PC-9 (cell line): ENCODE measurements at places on chromosomes 2 and 18. TPM values are rescaled to one million over a fixed set of nuclear protein-coding genes. Genes with fewer than 3 reads are reported as not detected.

- DNase-seq = no peak
These were observed 325.1 kb downstream of the RNF144A start for GRCh38 chr2:7242189-7242867.

- peak; percentile 21 for DNase-seq
These were observed 162.7 kb downstream of the ARL4C start for GRCh38 chr2:234334151-234334550.

DNA sequence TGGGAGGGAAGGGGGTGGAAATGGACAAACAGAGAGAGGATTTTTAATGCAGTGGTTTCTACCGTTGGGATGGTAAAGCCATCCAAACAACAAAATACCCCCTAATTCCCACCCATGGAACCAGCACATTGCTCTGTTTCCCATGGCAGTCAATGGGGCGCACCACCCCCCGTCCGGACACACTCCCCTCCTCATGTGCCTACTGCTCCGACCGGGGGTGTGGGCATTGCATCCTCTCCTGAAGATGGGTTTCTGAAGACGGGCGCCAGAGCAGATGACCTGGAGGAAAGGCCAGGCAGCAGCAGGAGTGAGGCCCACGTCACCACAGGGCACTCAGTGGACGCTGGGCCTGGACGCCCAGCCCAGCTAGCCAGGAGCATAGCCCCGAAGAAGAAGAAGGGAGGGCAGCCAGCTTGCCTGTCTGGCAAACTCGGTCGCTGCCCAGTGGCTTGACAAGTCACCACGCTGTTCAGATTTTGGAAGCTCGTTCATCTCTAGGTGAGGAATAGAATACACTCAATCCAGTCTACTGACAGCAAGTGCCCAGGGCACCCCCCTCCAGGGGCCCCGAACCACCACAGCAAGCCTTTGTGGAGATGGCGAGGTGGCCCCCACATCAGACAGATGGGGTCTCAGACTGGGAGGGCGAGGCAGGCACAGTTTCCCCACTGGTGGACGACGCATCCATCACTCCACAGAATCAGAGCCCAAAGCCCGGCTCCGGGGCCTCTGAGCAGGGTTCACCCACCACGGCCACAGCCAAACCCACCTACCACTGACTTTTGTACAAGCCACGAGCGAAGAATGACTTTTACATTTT is 296.2 kb upstream of the SALL3 start:
- no peak for DNase-seq

- no peak for DNase-seq
These were observed 34.0 kb downstream of the TTLL4 start for GRCh38 chr2:218744615-218745014.

GRCh38 chr2:204110338-204110741 is 173.8 kb downstream of the ICOS start:
- no peak for DNase-seq

- DNase-seq = no peak
These were observed 5.8 kb upstream of the GBX2 start for GRCh38 chr2:236173729-236174607.

DNA sequence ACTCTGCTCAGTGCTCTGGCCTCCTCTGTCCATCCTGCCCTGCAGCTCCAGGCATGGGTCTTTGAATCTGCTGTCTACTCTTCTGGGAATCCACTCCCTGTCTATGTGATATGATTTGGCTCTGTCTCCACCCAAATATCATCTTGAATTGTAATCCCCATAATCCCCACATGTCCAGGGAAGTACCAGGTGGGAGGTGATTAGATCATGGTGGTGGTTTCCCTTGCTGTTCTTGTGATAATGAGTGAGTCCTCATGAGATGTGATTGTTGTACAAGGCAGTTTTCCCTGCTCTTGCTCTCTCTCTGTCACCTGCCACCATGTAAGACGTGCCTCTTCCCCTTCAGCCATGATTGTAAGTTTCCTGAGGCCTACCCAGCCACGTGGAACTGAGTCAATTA is 881.8 kb upstream of the ID2 start:
- no peak for DNase-seq

- no peak for DNase-seq
These were observed 971.8 kb upstream of the ACVR2A start for GRCh38 chr2:146873056-146873455.

DNA sequence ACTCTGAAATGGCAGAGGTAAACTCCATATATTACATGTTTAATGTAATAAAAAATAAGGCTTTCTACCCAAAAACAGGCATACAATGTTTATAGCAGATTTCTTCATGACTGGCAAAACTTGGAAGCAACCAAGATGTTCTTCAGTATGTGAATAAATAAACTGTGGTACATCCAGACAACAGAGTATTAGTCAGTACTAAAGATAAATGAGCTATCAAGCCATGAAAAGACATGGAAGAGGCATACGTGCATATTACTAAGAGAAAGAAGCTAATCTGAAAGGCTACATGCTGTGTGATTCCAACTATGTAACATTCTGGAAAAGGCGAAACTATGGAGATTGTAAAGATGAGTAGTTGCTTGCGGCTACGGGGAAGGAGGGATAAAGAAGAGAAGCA is 97.4 kb downstream of the OSR1 start:
- no peak for DNase-seq

DNA sequence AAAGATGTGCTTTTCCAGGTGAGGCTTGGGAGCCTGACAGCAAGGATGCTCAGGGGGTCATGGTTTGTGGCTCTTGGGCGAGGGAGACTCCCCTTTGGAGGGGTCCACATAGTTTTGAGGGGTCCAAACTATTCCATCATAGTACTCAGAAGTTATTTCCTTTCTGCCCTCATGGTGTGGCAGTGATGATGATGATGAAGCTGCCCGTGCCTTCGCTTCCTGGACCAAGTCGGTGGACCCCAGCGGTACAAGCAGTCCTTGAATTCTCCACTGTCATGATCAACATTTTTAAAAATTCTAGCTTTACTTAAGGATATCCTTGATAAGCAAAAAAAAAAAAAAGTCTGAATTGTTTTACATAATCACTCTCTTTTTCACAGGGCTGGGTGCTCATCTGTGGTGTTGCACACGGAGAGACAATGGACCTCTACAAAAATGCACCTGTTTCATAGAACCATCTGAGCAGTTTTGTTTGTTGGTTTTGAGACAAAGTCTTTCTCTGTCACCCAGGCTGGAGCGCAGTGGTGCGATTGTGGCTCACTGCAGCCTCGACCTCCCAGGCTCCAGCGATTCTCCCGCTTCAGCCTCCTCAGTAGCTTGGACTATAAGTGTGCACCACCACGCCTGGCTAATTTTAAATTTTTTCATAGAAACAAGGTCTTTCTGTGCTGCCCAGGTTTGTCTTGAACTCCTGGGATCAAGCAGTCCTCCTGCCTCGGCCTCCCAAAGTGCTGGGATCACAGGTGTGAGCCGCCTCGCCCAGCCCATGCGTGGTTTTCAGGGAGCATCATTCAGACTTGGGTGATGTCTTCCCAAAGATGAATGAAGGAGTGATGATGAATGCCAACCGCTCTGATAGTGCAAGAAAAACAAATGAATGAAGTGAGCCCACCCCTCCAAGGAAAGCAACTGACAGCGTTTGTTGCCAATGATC is 271.4 kb upstream of the HDAC4 start:
- DNase-seq = no peak

DNA sequence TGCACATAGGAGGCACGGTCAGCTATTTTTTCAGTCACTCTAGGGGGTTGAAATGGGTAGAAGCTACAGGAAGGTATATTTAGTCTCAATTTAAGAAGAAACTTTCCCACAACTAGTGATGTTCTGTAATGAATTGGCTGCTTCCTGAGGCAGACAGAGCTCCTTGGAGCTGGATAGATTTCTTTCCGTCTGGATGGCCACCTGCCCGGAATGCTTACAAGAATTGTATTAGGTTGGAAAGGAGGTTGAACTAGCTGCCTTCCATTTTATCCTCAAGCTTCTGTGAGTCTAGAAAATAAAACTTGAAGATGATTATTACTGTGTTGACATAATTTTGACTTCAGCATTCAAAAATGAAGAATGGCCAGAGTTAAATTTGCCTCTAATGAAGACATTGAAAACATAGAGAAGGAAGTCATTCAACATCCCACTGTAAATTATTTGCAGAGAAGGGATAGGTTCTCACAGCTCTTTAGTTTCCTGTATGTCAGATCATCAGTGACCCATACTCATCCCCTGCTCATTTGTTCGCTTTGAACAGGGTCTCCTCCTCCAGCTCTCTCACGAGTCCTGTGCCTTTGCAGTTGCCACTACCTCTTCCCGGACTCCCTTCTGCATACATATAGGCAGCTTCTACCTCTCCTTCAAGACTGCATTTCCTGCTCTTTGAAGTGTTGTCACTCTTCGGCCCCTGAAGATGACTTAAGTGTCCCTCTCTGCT is 88.8 kb downstream of the CRIM1 start:
- no peak for DNase-seq

DNA sequence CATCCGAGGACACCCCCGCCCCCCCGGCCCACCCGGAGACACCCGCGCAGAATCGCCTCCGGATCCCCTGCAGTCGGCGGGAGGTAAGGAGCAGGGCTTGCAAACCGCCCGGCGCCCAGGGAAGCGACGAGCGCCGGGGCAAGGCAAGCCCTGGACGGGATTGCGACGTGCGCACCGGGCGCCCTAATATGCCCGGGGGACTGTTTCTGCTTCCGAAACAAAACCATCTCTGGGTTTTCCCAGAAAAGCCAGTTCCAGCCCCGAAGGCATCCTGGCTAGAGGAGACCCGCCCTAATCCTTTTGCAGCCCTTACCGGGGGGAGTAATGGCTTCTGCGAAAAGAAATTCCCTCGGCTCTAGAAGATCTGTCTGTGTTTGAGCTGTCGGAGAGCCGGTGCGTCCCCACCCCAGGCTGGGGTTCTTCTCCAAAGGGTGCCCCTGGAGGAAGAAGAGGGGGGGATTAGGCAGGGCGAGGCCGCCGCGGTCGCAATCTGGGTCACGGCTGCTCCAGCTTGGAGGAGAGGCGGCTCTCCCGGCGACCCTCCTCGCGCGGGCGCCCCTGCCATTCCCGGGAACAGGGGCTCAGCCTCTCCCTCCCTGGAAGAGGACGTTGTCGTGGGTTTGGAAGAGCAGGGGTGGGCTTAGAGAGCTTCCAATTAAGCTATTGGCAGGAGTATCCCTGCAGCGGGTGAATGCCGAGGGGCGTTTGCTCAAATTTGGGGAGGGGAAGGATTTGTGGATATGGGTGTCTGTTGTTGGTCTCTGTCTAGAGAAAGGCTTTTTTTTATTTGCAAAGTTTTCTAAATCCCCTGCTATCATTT is 521 bp downstream of the MYCN start:
- DNase-seq = no peak

- no peak for DNase-seq
These were observed 18.0 kb downstream of the LRPPRC start for GRCh38 chr2:43977677-43978375.

- no peak for DNase-seq
These were observed 97.2 kb downstream of the IRS1 start for GRCh38 chr2:226702376-226702775.

DNA sequence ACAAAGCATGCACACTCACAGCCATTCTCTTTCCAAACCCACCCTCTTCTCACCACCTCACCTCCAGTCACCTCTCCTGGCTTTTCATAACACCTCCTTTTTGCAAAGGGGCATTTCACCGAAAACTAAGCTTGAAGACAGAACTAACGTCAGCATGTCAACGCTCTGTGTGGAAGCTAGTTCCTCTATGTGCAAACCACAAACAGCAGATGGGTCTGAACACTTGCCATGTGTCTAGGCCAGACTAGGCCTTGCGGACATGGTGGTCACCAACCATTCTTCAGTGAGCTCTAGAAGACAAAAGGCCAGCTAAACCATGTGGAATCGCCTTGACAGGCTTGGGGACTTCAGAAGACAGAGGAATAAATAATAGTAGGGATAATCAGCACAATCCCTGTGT is 148.5 kb downstream of the TXNL1 start:
- no peak for DNase-seq

DNAJC5G gene
- not detected in 2 replicates for total RNA-seq

HOXD9 gene
- total RNA-seq = not detected in 2 replicates

SRD5A2 gene
- total RNA-seq = not detected in 2 replicates
